A673 (cell line): ENCODE measurements at places on chromosomes 13 and 19.
A peak's percentile ranks its signal among the peaks of the same experiment; 100 is the strongest.

DNA sequence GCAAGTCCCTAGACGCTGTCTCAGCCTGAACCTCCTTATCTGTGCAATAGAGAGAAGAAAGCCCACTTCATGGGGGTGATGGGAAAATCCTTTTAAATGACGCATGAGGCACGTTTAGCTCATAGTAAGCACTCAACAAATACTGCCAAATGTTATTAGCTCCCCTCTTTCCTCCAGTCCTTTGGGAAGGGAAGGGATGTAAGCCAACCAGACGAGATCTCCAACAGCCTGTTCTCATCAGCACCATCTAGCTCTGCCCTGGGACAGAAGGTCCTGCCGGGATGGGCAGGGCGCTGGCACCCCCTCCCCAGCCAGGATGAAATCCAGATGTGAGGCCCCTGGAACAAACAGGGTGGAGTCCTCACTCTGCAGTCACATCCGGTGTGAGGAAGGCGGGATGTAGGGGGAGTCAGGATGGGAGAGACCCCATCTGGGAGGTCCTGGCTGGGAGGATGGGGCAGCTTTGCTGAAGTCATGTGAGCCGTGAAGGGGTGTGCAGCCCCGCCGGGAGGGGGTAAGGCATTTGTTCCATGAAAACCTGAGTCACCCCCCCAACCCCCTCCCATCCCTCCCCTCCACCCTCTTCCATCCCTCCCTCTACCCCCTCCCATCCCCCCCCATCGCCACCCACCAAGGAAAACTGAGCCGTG, 4.6 kb downstream of the S1PR2 start:
- H3K27me3 ChIP-seq: no peaks in the 10 kb centered on the region
- H3K27ac ChIP-seq: no peak overlapping the region
- H3K4me3 ChIP-seq: no peak overlapping the region
- no peaks in the 10 kb centered on the region for H3K4me1 ChIP-seq

DNA sequence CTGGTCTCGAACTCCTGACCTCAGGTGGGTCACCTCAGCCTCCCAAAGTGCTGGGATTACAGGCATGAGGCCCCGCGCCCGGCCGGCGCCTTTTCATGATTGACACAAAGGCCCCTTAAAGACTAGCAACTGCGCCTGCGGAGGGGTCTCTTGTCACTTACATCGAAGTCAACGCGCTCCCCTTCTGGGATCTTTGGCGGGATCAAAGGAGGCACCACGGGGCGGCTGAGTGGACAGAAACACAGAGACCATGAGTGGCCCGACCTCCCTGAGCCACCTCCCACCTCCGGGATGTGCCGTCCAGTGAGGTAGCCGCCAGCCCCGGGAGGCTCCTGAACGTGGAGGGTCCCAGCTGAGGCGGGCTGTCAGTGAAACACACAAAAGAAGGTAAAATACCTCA, 7.3 kb downstream of the TNNT1 start:
- no peaks in the 10 kb centered on the region for H3K36me3 ChIP-seq
- H3K27me3 ChIP-seq: no peaks in the 10 kb centered on the region
- no peak for DNase-seq
- peak overlapping the region; percentile 10 for H3K4me3 ChIP-seq
- peaks cover 7% of the 10 kb centered on the region for H3K4me1 ChIP-seq

GRCh38 chr19:49574206-49574755, 6.1 kb downstream of the NOSIP start:
- H3K4me3 ChIP-seq: no peak overlapping the region
- H3K27ac ChIP-seq: peak overlapping the region; percentile 55
- H3K36me3 ChIP-seq: peaks cover 26% of the 10 kb centered on the region
- no peaks in the 10 kb centered on the region for H3K27me3 ChIP-seq

DNA sequence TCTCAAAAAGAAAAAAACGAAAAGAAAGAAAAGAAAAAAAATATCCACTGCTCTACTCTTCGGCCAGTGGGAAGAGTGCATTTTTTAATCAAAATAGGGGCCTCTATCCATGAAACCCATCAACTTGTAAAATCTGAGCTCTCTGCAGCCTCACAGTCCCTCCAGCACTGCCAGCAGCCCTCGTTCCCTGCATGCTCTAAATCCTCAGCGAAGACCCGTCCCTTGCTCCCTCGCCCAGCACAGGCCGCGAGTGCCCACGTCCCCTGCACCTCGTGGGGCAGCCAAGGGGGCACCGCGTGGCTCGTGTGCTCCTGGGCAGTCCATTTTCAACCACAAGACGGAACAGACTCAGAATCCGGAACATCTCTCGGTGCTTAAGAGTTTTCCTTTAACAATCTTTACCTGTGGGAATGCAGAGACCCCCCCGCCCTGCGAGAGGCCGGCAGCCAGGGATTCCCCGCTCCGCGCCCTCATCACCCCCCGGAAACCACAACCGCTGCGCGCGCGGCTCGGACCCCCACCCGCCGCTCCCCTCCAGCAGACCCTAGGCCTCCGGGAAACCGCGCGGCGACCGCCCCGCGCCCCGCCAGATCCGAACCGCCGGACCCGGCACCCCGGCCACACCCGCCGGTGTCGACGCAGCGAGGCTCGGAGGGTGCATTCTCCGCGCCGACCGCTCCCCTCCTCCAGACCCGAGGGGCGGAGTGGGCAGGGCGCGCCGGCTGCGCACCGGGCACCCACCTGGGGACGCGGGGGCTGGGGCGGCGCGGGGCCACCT, 638 bp downstream of the ANKRD27 start:
- no peak for DNase-seq
- peak overlapping the region; percentile 40 for H3K27ac ChIP-seq
- no peaks in the 10 kb centered on the region for H3K36me3 ChIP-seq
- H3K4me1 ChIP-seq: peaks cover 41% of the 10 kb centered on the region
- H3K4me3 ChIP-seq: peak overlapping the region; percentile 73

- no peaks in the 10 kb centered on the region for H3K27me3 ChIP-seq
- peak; percentile 48 for DNase-seq
- no peak overlapping the region for H3K27ac ChIP-seq
- H3K36me3 ChIP-seq: no peaks in the 10 kb centered on the region
- H3K4me1 ChIP-seq: no peaks in the 10 kb centered on the region
- no peak overlapping the region for H3K4me3 ChIP-seq
These were observed 8.3 kb upstream of the SYCN start for GRCh38 chr19:39212375-39212742.

- no peaks in the 10 kb centered on the region for H3K27me3 ChIP-seq
- no peak for DNase-seq
- peaks cover 57% of the 10 kb centered on the region for H3K36me3 ChIP-seq
- H3K4me3 ChIP-seq: no peak overlapping the region
These were observed 19.9 kb downstream of the NOSIP start for GRCh38 chr19:49560358-49560900.

DNA sequence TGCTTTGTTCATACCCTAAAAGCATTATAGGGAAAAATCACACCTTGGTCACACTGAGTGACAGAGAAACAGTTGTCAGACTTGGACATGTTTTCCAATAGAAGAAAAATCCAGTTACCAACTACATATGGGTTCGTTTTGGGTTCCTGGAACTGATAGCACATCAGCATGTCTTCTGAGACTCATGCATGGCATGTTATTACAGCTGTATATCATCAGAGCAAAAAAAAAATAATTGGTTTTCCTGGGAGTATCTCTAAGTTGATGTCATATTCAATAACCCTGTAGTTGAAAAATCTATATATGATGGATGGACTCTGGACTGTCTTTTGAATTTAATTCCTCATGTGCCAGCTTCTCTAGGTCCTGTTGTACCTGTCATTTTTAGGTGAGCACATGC, 211.6 kb downstream of the DNAJC15 start:
- no peaks in the 10 kb centered on the region for H3K27me3 ChIP-seq
- H3K4me3 ChIP-seq: no peak overlapping the region
- no peaks in the 10 kb centered on the region for H3K4me1 ChIP-seq
- DNase-seq: no peak

DNA sequence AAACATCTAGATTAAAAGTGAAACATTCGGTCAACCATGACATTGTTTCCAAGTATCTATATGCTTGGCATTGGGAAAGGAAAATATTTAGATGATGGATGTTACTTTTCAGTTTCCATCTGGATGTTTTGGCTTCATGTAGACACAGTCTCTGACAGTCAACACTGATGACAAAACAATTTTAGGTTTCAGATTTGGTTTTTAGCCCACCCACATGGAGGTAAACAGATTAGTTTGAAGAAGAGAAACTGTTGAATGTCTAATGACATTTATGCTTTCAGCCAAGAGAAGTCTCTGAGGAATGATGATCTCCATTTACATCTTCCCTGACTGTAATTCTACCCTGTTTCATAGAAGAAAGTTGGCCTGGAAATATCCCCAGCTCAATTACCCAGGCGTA, 379.1 kb downstream of the SLITRK6 start:
- no peak overlapping the region for H3K27ac ChIP-seq
- DNase-seq: no peak
- no peaks in the 10 kb centered on the region for H3K36me3 ChIP-seq
- H3K27me3 ChIP-seq: no peaks in the 10 kb centered on the region
- H3K4me1 ChIP-seq: no peaks in the 10 kb centered on the region

- H3K4me1 ChIP-seq: no peaks in the 10 kb centered on the region
- no peaks in the 10 kb centered on the region for H3K36me3 ChIP-seq
- DNase-seq: no peak
- no peak overlapping the region for H3K27ac ChIP-seq
- no peaks in the 10 kb centered on the region for H3K27me3 ChIP-seq
These were observed 211.4 kb downstream of the KCNRG start for GRCh38 chr13:50226515-50227155.

DNA sequence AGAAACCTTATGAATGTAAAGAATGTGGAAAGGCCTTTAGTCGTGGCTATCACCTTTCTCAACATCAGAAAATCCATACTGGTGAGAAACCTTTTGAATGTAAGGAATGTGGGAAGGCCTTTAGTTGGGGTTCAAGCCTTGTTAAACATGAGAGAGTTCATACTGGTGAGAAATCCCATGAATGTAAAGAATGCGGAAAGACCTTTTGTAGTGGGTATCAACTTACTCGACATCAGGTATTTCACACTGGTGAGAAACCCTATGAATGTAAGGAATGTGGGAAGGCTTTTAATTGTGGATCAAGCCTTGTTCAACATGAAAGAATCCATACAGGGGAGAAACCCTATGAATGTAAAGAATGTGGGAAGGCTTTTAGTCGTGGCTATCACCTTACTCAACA, 20.8 kb downstream of the ZNF283 start:
- DNase-seq: no peak
- peaks cover 30% of the 10 kb centered on the region for H3K36me3 ChIP-seq
- no peak overlapping the region for H3K27ac ChIP-seq
- H3K4me3 ChIP-seq: no peak overlapping the region
- no peaks in the 10 kb centered on the region for H3K4me1 ChIP-seq

DNA sequence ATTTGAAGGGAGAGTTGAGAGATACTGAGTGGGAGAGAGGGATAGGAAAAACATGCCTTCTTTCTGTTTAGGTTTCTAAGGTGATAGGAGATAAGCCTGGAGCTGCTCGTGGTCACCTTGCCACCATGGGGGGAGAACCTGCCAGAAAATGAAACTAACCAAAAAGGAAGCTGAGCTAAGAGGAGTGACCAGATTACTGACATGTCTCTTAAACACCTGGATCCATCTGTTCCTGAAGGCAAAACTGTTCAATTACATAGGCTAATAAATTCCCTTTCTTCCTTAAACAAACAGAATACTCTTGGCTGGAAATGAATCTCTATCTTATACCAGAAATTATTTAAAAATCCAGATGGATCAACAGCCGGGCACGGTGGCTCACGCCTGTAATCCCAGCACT, 27.3 kb downstream of the ZNF473 start:
- H3K4me3 ChIP-seq: no peak overlapping the region
- no peaks in the 10 kb centered on the region for H3K27me3 ChIP-seq
- no peaks in the 10 kb centered on the region for H3K36me3 ChIP-seq
- no peak for DNase-seq

DNA sequence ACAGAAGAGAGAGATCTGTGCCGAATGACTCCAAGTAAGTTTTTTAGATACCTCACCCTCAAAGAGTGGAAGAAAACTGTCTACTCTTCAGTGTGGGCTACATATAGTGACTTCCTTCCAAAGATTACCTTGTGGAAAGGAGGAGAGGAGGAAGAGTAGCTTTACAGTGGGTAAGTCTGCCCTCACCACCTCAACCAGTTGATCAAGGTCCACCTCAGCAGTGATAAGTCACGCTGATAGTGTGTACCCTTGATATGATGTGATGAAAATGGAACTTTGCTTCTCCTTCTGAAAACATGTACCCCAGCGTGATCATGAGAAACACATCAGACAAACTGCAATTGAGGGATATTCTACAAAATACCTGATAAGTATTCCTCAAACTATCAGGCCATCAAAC, 20.6 kb downstream of the KLF5 start:
- H3K27me3 ChIP-seq: no peaks in the 10 kb centered on the region
- H3K4me3 ChIP-seq: no peak overlapping the region
- H3K4me1 ChIP-seq: peaks cover 21% of the 10 kb centered on the region
- DNase-seq: no peak

- no peak overlapping the region for H3K4me3 ChIP-seq
- H3K4me1 ChIP-seq: no peaks in the 10 kb centered on the region
- H3K27ac ChIP-seq: no peak overlapping the region
- peaks cover 4% of the 10 kb centered on the region for H3K27me3 ChIP-seq
- DNase-seq: no peak
- no peaks in the 10 kb centered on the region for H3K36me3 ChIP-seq
These were observed 406.2 kb downstream of the SUCLA2 start for GRCh38 chr13:47594833-47595232.

DNA sequence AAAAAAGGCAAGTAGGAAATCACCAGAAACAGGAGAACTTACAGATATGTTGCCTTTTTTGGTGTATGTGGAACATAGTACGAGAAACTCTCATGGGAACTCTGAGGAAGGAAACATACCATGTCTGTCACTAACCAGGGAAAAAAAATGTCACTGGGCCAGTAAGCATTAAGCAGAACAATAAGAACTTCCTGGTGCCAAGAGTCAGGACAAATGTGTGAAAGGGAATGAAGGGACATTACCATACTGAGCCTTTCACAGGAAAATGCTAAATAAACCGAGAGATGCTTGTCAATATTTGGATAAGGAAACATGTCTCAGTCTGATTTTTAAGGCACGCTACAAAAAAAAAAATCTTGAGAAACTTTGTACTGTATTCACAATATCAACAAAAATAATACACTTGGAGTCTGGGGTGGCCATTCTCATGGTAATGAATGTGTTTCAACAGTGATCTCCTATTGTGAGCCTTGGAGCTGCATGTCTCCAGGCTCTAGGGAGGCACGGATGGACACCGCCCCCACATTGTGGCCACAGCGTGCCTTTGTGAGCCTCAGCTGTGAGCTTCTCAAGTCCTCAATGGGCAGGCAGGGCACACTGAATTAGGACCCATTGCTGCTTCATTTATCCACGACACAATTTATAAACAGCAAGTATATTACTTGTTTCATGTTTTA, 113.0 kb upstream of the ARGLU1 start:
- H3K36me3 ChIP-seq: no peaks in the 10 kb centered on the region
- DNase-seq: no peak
- no peak overlapping the region for H3K27ac ChIP-seq
- H3K27me3 ChIP-seq: peaks cover 26% of the 10 kb centered on the region
